ENCODE measurements at places on chromosomes 4 and X. TPM values are rescaled to one million over a fixed set of nuclear protein-coding genes. Genes with fewer than 3 reads are reported as not detected.

SSX4 gene
- total RNA-seq = 0.64 TPM

AWAT2 gene
- not detected for total RNA-seq

LRIT3 gene
- total RNA-seq = not detected

PNCK gene
- 1.1 TPM for total RNA-seq

VEGFC gene
- total RNA-seq = 13.0 TPM

GRCh38 chr4:5783486-5783885, 72.5 kb downstream of the EVC start:
- DNase-seq = no peak

- no peak for DNase-seq
These were observed 43.4 kb downstream of the SLC16A2 start for GRCh38 chrX:74464722-74465121.

- no peak for DNase-seq
These were observed 56.2 kb downstream of the CCDC158 start for GRCh38 chr4:76364763-76365162.

- DNase-seq = no peak
These were observed 98.0 kb upstream of the MAP9 start for GRCh38 chr4:155474758-155475157.

DNA sequence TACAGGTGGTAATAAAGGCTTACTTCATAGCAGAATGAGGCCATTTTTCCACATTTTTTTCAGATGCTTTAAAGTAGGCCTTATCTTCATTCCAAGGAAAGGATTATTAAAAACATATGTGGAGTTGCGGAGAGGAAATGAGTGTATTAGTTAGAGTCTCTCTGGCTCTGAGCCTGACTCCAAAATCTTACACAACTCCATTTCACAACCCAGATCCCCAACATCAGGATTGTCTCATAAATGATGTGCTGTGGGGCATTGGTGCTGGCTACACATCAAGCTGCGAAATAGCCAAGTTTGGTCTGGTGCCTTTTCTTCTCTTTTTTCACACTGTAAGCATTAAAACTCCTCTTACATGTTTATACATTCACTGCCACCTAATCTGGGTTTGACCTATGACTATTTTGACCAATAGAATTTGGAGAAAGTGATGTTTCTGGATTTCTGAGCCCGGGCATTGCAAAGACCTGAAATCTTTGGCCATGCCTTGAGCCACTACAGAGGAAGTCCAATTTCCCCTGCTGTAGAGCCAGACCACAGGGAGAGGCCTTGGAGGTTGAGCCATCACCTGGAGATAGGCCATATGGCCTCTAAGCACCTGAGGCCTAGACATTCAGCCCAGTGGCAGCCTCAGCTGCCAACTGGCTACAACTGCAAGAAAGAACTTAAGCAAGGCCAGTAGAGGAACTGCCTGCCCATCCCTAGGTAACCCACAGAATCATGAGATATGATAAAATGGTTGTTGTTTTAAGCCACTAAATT, 16.7 kb upstream of the SOD3 start:
- peak; percentile 37 for DNase-seq

DNA sequence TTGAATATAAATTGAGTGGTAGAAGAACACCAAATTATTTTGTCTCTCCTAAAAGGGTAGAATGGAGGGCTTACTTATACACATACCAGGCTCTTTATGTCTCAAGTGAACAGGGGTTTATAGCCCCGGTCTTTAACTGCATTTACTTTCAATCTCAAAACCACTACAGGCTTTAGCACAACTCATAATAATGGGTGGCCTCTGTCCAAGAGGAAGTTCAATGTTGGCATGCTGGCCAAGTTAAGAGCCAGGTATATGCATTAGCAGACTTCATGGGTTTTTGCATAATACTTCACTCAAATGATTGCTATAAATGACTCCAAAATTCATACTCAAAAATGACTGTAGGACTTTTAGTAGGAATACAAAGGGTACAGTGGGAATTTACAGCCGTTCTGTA, 118.5 kb upstream of the OTUD4 start:
- no peak for DNase-seq

- no peak for DNase-seq
These were observed 481.6 kb downstream of the PABPC4L start for GRCh38 chr4:133720001-133720400.
